Right hindlimb (tissue), 1 donor: ENCODE measurements at places on chromosomes 6 and 20.
A peak's percentile ranks its signal among the peaks of the same experiment; 100 is the strongest.

GRCh38 chr6:42138630-42139619 is 3.5 kb downstream of the C6orf132 start:
- DNase-seq: no peak

- no peak for DNase-seq
These were observed 523.8 kb upstream of the FLRT3 start for GRCh38 chr20:14861028-14861699.

DNA sequence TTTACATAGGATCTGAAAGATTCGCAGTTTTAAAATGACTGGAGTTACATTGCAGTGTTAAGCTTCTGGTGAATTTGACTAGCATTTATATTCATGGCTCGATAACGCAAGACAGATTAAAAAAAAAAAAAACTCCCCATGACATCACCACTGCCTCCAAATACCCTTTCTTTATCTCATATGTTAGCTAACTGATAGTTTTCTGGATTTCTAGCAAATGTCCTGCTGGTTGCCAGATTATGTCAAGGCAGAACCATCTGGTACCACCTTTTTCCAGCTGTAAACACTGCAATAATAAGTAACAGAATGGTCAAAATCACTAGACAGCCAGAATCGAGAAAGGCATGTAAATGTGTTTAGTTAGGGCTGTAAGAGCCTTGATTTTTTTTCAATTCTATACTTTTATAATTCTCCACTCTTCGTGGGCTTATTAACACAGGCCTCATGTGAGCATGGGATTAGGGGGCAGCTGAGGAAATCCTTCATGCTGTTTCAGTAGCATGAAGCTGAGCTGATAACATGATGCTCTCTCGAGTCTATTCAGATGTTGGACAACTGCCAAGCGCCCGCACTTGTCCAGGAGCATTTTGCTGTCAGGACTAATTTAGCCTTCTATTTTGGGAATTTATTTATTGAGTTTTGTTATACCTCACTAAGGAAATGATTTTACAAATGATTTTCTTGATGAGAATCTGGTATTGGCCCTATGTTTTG is 166.0 kb upstream of the SCGN start:
- peak; percentile 32 for DNase-seq

- peak; percentile 27 for DNase-seq
These were observed 119.6 kb upstream of the DOK5 start for GRCh38 chr20:54355631-54356280.

- DNase-seq: no peak
These were observed 138.4 kb upstream of the GLP1R start for GRCh38 chr6:38910207-38910606.

DNA sequence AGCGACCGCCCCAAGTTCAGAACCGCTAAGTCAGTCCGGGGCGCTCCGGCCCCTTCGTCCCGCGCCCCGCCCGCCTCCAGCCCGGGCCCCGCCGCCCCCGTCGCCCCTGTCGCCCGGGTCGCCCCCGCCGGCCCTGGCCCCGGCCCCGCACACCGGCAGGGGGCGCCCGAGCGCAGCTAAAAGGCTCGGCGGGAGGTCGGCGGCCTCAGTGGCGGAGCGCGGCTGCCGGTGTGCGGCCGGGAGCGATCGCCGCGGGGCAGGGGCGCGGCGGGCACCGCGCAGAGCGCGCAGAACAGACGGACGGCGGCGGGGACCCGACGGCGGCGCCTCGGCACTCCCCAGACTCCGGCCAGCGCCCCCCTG is at the start of gene FNDC1:
FNDC1 (plus strand) TSS at position 208 of the 363 bp plus-strand sequence. CDS start 197 bp downstream, outside the sequence.
- peak; percentile 78 for DNase-seq

DNA sequence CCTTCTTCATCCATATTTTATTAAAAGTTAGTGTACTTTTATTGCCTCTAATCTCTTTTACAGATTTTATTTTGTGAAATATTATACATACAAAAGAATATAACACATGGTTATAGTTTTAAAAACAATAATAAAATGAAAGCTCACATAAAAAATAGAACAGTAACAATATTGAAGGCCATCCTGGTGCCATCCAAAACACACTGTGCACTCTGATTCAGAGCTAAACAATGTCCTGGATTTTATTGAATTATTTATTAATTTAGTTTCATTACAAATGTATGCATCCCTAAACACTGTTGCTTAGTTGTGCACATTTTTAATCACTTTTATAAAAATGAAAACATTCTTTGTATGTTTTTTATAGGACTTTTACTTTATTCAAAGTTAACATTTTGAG is 32.9 kb downstream of the RNF217 start:
- no peak for DNase-seq

GRCh38 chr20:1368448-1369199 is 24.2 kb downstream of the FKBP1A start:
- DNase-seq: no peak

DNA sequence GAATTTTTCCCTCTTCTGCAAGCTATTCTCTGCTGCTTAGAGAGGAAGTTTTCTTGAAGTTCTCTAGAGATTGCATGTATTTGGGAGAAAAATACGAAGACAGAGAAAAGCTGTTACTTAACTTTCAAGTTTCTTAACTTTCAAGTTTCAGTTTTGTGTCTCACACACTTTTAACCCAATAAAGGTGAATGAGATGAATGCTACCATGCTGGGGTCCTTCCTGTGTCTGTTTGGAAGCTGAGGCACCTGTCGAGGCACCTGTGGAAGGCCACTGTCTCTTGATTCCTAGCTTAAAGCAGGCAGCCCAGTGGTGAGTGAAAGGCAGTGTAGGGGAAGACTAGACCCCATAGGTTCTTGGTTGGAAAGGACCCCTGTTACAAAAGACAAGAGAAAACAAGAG is 372.8 kb upstream of the JARID2 start:
- no peak for DNase-seq

GRCh38 chr6:15477746-15478145 is 185.1 kb downstream of the DTNBP1 start:
- no peak for DNase-seq

- DNase-seq: no peak
These were observed 58.2 kb downstream of the CDH26 start for GRCh38 chr20:60016406-60016805.

DNA sequence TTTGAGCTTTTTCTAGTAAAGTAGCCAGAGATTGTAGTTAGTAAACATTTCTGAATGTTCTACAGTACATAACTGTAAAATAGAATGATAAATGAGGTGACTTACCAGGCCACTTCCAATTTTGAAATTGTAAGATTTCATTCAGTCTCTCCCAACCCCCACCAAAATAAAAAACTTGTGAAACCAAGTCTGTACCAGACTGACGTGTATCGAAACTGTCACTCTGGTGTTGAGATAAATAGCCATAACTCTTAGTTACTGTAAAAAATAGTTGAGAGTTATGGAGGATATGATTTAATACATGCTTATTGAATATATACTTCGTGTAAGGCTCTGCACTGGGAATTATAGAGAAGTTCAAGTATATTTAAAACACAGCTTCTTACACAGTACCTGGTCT is 455.7 kb downstream of the PLCB1 start:
- DNase-seq: no peak

DNA sequence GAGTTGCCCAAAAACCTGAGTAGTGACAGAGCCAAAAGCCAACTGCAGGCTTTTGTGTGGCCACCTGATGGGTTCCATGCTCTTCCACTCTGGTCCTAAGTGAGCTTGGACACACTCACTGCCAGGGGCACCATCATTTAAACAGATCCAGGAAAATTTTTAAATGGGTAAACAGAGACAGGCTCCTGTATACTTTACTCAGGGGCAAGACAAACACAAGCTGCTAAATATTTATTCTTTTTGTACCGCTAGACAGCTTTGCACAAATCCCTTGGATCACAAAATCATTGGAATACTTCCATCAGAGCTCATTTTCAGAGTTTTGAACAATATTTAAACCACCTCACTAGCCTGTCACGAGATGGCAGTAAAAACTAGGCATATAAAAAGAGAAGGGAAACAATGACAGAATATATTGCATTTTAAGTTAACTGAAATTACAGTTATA is 31.4 kb downstream of the GCLC start:
- DNase-seq: no peak

DNA sequence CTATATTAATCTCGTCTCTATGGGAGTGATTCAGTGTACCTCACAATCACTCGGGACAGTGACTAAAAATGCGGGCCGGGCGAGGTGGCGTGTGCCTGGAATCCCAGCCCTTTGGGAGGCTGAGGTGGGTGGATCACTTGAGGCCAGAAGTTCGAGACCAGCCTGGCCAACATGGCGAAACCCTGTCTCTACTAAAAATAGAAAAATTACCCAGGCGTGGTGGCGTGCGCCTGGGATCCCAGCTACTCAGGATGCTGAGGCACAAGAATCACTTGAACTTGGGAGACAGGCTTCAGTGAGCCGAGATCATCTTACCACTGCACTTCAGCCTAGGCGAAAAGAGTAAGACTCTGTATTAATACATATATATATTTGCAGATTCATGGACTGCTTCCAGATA is 17.4 kb downstream of the POPDC3 start:
- no peak for DNase-seq
